Activated naive CD8-positive, alpha-beta T cell treated with anti-CD3 and anti-CD28 coated beads for 36 hours (primary cell): ENCODE measurements at places on chromosomes 6 and 20.

- no peaks in the 10 kb centered on the region for H3K36me3 ChIP-seq
- no peak for DNase-seq
- no peak overlapping the region for H3K4me3 ChIP-seq
Measured at GRCh38 chr20:11304795-11305194, 612.9 kb upstream of the BTBD3 start.

GRCh38 chr6:114398481-114398880, 55.7 kb upstream of the HS3ST5 start:
- H3K27ac ChIP-seq = no peak overlapping the region
- H3K4me3 ChIP-seq = no peak overlapping the region
- H3K27me3 ChIP-seq = no peaks in the 10 kb centered on the region
- DNase-seq = no peak
- H3K4me1 ChIP-seq = no peaks in the 10 kb centered on the region

DNA sequence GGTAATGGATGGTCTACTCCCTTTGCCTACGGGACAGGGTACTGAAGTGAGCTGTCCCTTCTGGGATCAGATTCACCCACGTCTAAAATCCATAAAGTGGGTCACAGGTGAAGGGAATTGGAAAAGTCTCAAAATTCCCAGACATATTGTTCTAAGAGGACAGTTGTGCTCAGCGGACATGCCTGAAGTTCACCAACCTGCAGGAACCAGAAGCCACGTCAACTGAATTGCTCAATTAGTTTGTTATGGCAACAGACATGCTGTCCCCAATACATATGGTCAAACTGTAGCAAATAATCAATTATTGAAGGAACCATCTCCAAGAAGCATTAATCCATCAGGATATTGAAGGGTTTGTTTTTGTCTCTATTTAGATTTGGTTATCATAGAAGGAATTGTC, 190.2 kb downstream of the FRK start:
- no peak overlapping the region for H3K4me3 ChIP-seq
- no peaks in the 10 kb centered on the region for H3K27me3 ChIP-seq
- H3K27ac ChIP-seq = no peak overlapping the region
- H3K36me3 ChIP-seq = no peaks in the 10 kb centered on the region
- DNase-seq = no peak

GRCh38 chr6:21539621-21540100, 53.9 kb upstream of the SOX4 start:
- no peak overlapping the region for H3K4me3 ChIP-seq
- H3K27me3 ChIP-seq = peaks cover 8% of the 10 kb centered on the region
- no peaks in the 10 kb centered on the region for H3K4me1 ChIP-seq
- no peaks in the 10 kb centered on the region for H3K36me3 ChIP-seq
- DNase-seq = no peak

DNA sequence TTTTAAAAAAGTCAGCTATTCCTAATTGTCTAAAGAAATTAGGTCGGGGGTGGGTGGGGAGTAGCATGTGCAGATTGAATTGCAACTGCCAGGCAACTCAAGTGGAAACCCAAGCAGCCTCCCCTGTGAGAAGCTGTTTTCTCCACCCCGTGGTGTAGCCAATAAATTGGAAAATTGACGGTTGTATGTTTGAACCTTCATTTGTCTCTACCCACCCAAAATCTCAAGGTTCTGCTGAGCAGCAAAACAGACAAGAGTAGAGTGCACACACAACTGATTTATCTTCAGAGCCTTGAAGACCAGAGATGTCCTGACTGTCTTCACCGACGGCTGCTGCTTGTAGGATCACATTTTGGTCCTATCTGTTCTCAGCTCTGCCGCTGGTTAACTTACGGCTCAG, 88.5 kb downstream of the DTD1 start:
- H3K4me3 ChIP-seq = no peak overlapping the region
- DNase-seq = no peak
- H3K27ac ChIP-seq = no peak overlapping the region
- peaks cover 5% of the 10 kb centered on the region for H3K36me3 ChIP-seq

DNA sequence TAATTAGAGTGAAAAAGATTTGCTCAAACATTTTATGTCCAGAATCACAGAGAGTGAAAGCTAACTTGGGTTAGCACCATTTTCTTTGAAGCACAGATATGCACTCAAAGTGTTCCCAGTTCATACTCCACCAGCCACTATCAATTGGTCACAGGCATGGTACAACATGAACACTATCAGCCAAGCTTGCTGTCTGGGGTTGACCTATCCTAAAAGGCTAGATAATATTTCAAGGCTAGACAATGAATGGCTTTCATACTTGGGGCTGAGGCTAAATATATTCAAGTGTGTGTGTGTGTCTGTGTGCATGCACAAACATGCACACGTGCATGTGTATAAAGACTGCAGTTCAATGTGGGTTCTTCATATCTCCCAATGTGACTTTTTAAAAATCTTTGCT, 783.0 kb upstream of the GJE1 start:
- H3K27me3 ChIP-seq = no peaks in the 10 kb centered on the region
- no peak for DNase-seq
- H3K36me3 ChIP-seq = no peaks in the 10 kb centered on the region
- H3K4me3 ChIP-seq = no peak overlapping the region

DNA sequence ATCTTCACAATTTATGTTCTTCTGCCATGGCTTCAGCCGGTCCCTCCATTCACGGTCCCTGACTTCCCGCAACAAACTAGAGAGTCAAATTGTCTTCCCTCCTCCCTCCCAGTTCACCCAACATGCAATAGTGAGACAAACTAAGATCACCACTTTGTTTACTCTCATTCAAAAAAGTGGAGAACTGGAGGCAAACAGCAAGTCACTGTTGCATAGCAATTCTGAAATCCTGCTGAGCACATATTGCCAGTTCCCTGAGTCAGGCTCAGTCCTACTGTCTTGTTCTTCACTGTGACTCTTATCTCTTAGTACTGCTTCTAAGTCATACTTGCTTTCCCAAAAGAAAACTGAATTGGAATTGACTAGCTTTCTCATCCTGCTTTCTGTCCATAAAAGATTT, 287.2 kb upstream of the SASH1 start:
- H3K27ac ChIP-seq = no peak overlapping the region
- H3K4me3 ChIP-seq = no peak overlapping the region
- H3K27me3 ChIP-seq = no peaks in the 10 kb centered on the region

GRCh38 chr6:150813993-150814359, 51.5 kb upstream of the MTHFD1L start:
- peaks cover 17% of the 10 kb centered on the region for H3K4me1 ChIP-seq
- H3K27ac ChIP-seq = peak overlapping the region; percentile 71
- DNase-seq = no peak
- H3K27me3 ChIP-seq = peaks cover 14% of the 10 kb centered on the region
- H3K4me3 ChIP-seq = no peak overlapping the region

DNA sequence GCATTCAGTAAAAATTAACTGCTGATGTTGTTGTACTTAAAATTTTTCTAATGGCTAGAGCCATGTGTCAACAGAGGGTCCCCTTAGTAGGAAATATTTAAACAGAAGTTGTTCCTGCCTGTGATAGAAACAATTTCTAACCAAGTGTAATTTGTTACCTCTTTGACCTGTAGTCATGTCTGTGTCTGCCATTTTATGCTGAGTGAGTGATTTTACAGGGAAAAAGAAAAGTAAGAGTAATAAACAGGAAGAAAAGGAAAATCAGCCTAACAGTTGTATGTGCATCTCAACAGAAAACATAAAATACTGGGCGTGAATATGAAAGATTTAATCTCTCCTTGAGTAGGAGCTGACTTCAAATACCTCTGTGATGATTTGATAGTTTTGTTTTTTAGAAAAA, 172.0 kb downstream of the FARS2 start:
- no peaks in the 10 kb centered on the region for H3K27me3 ChIP-seq
- H3K4me1 ChIP-seq = no peaks in the 10 kb centered on the region
- H3K4me3 ChIP-seq = no peak overlapping the region
- peaks cover 51% of the 10 kb centered on the region for H3K36me3 ChIP-seq
- no peak for DNase-seq
